ENCODE measurements at places on chromosomes 2 and 18. TPM values are rescaled to one million over a fixed set of nuclear protein-coding genes. Genes with fewer than 3 reads are reported as not detected.

GRCh38 chr2:179238027-179238426, 26.6 kb downstream of the SESTD1 start:
- DNase-seq = no peak

GRCh38 chr2:41446266-41446665, 601.6 kb upstream of the PKDCC start:
- no peak for DNase-seq

Gene LYPD6
- total RNA-seq = 14.1 TPM

- peak; percentile 63 for DNase-seq
Observed at GRCh38 chr2:44392338-44392943, 30.7 kb downstream of the CAMKMT start.

- no peak for DNase-seq
Observed at GRCh38 chr18:8279781-8280330, 329.4 kb upstream of the RAB12 start.

DNA sequence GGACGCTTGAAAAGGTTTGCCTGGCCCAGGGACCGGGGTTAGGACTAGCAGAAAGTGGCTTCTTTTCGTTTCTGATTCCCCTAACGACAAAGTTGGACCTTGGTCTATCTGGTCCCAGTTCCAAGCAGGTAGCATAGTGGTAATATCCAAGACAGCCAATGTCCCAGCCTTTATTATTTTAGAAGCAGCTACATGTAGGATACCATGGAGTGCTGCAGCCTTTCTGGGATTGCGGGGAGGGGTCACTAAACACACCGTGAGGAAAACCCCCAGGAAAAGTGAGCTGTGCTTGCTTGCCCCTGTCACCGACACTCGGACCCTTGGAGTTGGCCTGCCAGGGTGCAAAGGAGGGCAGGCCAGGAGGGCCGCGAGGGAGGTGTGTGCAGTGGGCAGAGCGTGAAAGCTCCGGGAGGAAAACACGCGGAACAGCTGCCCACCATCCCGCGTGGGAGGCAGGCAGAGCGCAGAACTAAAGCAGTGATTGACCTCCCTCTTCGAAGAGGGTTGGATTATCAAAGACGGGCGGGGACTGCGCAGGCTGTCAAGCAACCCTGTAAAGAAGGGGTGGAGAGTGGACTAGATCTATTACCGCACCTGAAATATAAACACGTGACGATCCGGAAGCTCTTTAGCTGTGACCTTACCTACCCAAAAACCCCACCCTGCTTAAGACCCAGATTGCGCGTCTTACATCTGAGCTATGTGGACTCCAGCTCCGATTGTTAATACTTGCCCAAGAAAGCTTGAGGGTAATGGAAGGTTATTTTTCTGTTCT, 624 bp upstream of the MAP4K3 start:
- peak; percentile 51 for DNase-seq

- DNase-seq = no peak
Observed at GRCh38 chr2:102418421-102418961, 4.5 kb upstream of the IL18RAP start.
